Ascending aorta (tissue), 2 donors: ENCODE measurements at places on chromosomes 11 and 22. TPM values are rescaled to one million over a fixed set of nuclear protein-coding genes. Genes with fewer than 3 reads are reported as not detected.
A peak's percentile ranks its signal among the peaks of the same experiment; 100 is the strongest.

PTGDR2 gene
- total RNA-seq: not detected

TBX10 gene
- not detected for total RNA-seq

ZBTB44 gene
- total RNA-seq: 24.4 TPM

C1QTNF6 gene
- total RNA-seq: 4.6 TPM

CD3G gene
- total RNA-seq: not detected

TTC38 gene
- 55.3 TPM for total RNA-seq

SERPING1 gene
- 607 TPM for total RNA-seq

MUC6 gene
- total RNA-seq: not detected

NRIP3 gene
- total RNA-seq: 7.7 TPM

GRCh38 chr22:24744638-24745037, 29.9 kb downstream of the PIWIL3 start:
- no peak overlapping the region for H3K4me3 ChIP-seq
- no peaks in the 10 kb centered on the region for H3K36me3 ChIP-seq
- no peak for DNase-seq
- H3K27me3 ChIP-seq: no peaks in the 10 kb centered on the region

DNA sequence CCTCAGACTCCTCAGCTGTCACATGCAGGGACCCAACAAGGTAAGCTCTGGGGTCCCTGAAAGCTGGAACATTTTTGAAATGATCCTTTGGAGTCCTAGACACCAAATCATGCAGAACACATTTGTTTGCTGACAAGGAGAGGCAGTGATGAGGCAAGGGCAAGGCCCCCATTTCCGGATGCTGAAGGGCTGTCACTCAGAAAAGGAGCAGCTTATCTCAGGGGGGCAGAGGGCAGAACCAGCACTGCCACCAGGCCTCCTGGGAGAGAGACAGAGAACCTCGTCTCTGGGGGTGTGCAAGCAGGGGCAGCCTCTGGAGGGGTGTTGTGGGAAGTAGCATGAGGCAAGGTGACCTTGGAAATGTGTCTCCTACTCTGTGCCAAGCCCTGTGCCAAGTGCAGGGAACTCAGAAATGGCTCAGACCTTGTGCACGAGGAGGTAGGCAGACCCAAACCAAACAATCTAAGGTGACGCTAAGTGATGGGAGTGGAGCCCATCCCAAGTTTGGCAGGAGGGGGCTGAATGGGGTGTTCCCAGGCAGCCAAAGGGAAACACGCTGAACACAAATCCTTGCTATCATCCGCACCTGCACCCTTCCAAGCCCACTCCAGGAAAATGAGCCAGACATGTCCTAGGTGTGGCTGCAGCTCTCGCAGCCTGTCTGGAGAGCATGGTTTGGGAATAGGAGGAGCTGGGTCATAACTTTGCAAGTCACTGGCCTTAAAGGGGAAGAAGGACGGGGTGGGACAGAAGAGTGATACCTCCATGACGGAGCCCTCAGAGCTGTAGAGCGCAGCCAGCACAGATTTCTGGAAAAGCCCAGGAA, 94.2 kb downstream of the PDE2A start:
- DNase-seq: no peak
- no peak overlapping the region for H3K4me3 ChIP-seq
- peaks cover 4% of the 10 kb centered on the region for H3K27me3 ChIP-seq

DNA sequence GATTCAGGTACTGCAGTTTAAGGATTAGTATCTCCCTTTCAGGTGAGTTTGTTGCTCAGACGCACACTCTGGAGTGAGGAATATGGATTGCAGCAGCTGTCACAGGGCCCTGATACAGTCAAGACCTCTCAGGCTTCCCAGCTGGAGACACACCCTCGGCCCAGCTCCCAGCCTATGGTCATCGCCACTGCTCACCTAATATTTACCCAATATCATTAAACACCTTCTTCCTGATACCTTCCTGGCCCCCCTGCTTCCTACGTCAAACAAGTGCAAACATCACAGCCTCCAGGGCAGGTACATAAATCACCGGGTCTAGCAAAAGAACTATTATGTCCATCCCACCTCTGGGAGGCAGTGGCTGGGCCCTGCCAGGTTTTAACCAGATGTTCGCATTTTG, 213.3 kb downstream of the MN1 start:
- no peaks in the 10 kb centered on the region for H3K36me3 ChIP-seq
- no peak for DNase-seq
- H3K27ac ChIP-seq: no peak overlapping the region

GRCh38 chr11:84626256-84626655, 1000.9 kb downstream of the DLG2 start:
- H3K27ac ChIP-seq: no peak overlapping the region
- no peak for DNase-seq
- H3K27me3 ChIP-seq: no peaks in the 10 kb centered on the region
- H3K36me3 ChIP-seq: no peaks in the 10 kb centered on the region
- no peaks in the 10 kb centered on the region for H3K4me1 ChIP-seq

DNA sequence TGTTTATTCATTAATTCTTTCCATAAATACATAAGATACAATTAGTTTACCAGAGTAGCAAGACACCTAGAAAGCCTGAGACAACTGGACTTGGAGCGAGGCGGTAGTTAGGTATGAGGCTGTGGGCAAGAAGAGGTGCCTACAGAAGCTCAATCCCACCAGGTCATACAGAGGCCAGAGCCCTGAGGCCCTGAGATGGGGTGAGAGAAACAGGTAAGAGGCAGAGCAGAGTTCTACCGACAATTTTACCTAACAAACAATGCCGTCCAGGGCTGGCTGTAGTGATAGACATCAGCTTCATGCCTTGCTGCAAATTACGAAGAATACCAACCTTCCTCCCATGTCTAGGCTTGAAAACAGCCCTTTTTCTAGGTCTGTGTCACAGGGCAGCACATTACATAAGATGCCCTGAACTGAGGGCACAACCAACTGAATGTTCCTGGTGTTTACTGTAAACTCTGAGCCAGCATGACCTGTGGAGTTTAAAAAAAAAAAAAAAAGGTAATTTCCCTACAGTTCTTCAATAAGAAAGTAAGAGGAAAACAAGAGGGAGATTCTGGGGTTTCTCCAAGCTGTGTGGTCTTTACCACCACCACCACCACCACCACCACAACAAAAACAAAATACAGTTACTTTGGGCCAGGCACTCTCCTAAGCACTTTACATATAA, 105.8 kb downstream of the GAB2 start:
- H3K27ac ChIP-seq: peak overlapping the region; percentile 79
- no peaks in the 10 kb centered on the region for H3K27me3 ChIP-seq
- H3K4me3 ChIP-seq: no peak overlapping the region
- DNase-seq: no peak

GRCh38 chr11:68651208-68651984, 32.9 kb upstream of the GAL start:
- H3K36me3 ChIP-seq: no peaks in the 10 kb centered on the region
- no peaks in the 10 kb centered on the region for H3K27me3 ChIP-seq
- no peak overlapping the region for H3K27ac ChIP-seq
- DNase-seq: no peak
- no peaks in the 10 kb centered on the region for H3K4me1 ChIP-seq
- no peak overlapping the region for H3K4me3 ChIP-seq

GRCh38 chr11:70389201-70389600, 9.1 kb upstream of the CTTN start:
- H3K27ac ChIP-seq: no peak overlapping the region
- H3K4me3 ChIP-seq: no peak overlapping the region
- H3K36me3 ChIP-seq: no peaks in the 10 kb centered on the region
- no peaks in the 10 kb centered on the region for H3K27me3 ChIP-seq
- no peaks in the 10 kb centered on the region for H3K4me1 ChIP-seq

GRCh38 chr11:83661491-83662350, 375.6 kb upstream of the CCDC90B start:
- H3K36me3 ChIP-seq: no peaks in the 10 kb centered on the region
- no peak overlapping the region for H3K27ac ChIP-seq
- no peak for DNase-seq
- no peak overlapping the region for H3K4me3 ChIP-seq

GRCh38 chr11:93519179-93519578, 24.0 kb downstream of the SMCO4 start:
- H3K4me1 ChIP-seq: no peaks in the 10 kb centered on the region
- DNase-seq: no peak
- H3K27ac ChIP-seq: no peak overlapping the region
- no peaks in the 10 kb centered on the region for H3K27me3 ChIP-seq
- no peak overlapping the region for H3K4me3 ChIP-seq

- H3K27ac ChIP-seq: no peak overlapping the region
- no peaks in the 10 kb centered on the region for H3K27me3 ChIP-seq
- no peak overlapping the region for H3K4me3 ChIP-seq
- H3K36me3 ChIP-seq: no peaks in the 10 kb centered on the region
Measured at GRCh38 chr22:22171357-22172218, 73.0 kb upstream of the VPREB1 start.
